ENCODE measurements at places on chromosomes 3 and 15.

GRCh38 chr15:43189296-43189695 is 4.1 kb downstream of the CCNDBP1 start:
- DNase-seq: no peak

DNA sequence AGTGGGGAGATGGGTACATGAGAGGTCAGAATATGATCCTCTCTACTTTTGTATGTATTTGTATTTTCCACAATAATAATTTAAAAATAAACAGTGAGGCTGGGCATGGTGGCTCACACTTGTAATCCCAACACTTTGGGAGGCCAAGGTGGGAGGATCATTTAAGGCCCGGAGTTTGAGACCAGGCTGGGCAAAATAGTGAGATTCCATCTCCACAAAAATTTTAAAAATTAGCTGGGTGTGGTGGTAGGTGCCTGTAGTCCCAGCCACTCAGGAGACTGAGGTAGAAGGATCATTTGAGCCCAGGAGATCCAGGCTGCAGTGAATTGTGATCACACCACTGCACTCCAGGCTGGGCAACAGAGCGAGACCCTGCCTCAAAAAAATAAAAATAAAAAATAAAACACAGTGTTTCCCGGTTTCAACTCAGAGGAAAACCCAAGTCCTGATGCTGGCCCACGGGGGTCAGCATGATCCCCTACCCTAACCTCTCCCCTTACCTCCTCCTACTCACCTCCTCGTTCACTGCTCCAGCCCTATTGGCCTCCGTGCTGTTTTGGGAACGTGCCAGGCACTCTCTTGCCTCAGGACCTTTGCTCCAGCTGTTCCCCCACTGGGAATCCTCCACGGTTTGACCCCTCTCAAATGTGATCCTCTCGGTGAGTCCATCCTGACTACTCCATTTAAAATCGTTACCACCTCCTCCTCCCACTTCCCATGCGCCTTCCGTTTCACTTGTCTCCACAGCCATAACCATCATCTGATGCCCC is 2.9 kb upstream of the KLHL40 start:
- no peak for DNase-seq

DNA sequence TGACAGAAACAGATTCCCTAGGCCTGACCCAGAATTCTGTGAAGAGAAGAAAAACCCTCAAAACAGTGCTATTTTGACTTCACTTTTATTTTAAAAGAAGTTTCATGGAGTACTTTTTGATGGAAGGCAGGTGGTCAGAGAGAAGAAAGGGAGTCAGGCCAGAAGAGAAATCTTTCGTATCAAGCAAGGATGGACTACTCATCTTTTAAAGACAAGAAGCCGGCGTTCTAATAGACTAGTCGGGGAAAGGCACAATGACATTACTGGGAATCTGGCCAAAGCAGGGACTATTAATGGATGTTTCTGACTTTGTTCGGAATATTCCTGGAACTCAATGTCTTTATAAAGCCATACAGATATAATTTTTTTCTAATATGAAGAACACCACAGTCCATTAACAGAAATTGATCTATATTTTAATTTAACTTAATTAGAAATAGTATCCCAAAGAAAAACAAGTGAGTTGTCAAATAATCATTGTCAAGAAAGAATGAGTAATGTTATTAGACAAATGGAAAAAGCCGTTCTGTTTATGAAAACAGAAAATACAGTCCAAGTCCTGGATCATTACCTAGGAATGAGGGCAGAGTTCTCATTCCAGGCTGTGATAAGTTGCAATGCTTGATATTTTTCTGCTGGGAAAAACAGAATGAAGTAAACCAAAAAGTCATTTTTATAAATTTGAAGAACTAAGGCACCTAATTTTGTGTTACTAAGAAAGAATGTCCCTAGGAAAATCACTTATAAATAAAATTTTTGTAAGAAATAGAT is 23.7 kb upstream of the PCOLCE2 start:
- no peak for DNase-seq

GRCh38 chr3:127097072-127097405 is 95.9 kb upstream of the PRR23E start:
- no peak for DNase-seq

- DNase-seq: no peak
These were observed 105.2 kb upstream of the RNF7 start for GRCh38 chr3:141632779-141633374.

GRCh38 chr3:135228201-135228600 is 433.1 kb downstream of the EPHB1 start:
- no peak for DNase-seq

GRCh38 chr15:45399381-45400212 is 21.3 kb upstream of the GATM start:
- DNase-seq: no peak

DNA sequence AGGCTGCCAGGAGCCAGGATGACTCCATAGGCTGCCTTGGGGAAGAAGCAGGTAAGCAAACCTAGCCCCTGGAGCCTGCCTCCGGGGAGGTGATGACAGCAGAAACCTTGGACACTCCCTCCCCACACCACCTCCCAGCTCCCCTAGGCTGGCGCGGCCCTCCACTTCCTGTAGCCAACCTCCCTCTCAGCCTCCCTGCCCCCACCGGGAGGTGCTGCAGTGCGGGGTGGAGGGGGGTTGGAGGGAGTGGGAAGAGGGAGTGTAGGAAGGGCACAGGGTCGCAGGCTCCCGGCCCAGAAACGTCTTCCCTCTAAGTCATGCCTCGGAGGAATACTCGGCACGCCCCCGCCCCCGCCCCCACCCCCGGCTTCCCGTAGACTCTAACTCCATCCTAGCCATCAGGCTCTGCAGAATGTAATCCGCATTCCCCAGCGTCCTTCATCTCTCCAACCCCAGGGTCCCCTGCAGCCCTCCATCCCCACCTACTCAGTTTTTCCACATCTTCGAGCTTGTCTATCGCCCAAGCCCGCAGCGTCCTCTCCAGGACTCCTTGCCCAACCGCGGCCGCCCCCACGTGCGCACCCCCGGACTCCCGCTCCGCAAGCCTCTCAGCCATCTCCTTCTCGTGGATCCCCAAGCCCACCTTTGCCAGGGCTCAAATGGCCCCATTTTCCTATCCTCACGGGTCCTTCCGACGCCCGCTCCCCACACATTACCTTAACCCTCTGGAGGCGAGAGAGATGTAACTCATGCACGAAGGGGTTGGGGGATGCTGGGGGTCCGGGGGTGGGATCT is 528 bp downstream of the LPCAT4 start:
- no peak for DNase-seq

DNA sequence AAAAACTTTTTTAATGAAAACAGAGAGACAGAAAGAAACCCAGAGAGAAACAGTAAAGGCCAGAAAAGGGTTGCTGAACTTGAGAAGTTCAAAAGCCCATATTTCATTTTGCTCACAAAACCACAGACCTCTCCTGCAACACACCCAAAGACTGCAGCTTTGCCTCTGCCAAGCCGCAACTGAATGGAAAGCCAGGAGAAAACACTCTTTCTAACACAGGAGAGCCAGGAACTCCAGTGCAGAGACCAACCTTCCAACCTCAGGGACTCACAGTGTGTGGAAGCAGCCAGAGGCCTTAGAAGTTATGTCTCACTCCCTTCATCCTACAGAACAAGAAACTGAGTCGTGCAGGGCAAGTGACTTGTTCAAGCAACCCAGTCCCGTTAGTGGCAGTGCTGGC is 163.1 kb upstream of the HES1 start:
- no peak for DNase-seq

GRCh38 chr3:41111011-41111410 is 88.3 kb upstream of the CTNNB1 start:
- no peak for DNase-seq

GRCh38 chr3:184261270-184261853 is at the start of gene CAMK2N2:
Gene CAMK2N2 (minus strand): TSS chr3:184261553. CDS start chr3:184261285, 268 bp downstream.
- DNase-seq: no peak

GRCh38 chr3:197701841-197702240 is 34.9 kb downstream of the RUBCN start:
- DNase-seq: no peak

- DNase-seq: no peak
These were observed 27.2 kb upstream of the TNFSF10 start for GRCh38 chr3:172550347-172550943.

DNA sequence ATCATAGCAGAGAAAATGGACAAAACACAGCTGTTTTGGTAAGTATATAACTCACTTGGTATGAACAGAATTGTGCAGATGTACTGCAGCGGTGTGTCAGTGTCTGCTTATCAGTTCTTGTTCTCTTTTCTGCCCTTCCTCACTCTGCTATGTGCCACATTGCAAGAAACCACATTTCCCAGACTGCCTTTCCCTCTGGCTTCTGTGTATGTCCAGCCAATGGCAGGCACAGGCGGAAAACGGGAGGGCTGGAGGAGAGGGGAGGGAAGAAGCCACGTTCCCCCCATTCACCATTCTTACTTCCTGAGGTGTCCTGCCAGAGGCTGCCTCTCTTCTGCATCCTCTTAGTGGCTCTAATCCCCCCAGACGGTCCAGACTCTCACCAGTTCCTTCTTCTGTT is 15.4 kb downstream of the HHLA2 start:
- no peak for DNase-seq

- no peak for DNase-seq
These were observed 21.7 kb upstream of the GMNC start for GRCh38 chr3:190883973-190884832.

DNA sequence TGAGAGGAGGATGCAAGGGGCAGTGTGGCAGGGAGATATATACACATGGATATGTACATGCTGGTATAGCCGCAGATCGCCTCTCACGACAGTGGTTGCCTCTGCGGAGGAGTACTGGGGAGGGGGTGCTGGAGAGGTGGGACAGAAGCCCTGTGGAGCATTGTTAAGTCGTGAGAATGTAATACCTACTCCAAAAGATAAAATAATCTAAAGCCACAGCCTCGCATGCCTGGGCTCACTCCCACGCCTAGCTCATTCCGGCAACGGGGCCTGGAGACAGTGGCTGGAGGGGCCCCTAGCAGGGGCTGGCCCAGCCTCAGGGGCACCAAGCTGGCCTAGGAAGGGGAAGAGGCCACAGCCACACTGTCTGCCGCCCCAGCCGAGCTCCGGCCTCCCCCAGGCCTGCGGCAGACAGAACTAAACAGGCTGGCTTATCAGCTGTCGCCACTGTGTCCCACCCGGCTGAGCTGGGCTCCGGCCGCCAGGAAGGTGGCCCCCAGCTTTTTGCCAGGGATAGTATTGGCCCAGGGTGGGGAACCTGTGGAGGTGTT is 65.1 kb upstream of the LCTL start:
- no peak for DNase-seq

DNA sequence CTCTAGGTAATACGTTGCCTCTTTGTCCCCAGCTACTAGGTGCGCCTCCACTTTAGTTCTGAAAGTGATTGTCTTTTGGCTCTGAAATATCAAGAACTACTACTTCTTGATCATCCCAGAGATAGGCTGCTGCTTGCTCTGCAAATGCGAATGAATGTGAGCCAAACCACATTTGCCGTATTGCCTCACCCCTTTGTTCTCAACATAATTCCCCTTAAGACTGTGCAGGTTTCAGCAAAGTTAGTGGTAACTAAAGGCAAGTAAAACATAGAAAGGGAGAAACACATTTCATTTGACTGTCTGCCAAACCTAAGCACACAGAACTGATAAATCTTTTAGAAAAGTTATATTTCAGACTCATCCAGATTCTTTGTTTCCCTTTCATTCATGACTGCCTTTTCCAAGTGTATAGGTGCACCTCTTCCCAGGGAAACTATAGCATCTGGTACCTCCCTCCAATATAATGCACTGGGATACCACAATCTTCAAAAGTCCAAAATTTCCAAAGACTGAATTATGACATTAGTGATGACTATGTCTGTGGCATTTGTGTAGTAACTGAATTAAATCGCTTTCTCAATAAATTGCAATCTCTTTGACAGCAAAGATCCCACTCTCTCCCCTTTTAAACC is 720.6 kb upstream of the CBLB start:
- DNase-seq: no peak

DNA sequence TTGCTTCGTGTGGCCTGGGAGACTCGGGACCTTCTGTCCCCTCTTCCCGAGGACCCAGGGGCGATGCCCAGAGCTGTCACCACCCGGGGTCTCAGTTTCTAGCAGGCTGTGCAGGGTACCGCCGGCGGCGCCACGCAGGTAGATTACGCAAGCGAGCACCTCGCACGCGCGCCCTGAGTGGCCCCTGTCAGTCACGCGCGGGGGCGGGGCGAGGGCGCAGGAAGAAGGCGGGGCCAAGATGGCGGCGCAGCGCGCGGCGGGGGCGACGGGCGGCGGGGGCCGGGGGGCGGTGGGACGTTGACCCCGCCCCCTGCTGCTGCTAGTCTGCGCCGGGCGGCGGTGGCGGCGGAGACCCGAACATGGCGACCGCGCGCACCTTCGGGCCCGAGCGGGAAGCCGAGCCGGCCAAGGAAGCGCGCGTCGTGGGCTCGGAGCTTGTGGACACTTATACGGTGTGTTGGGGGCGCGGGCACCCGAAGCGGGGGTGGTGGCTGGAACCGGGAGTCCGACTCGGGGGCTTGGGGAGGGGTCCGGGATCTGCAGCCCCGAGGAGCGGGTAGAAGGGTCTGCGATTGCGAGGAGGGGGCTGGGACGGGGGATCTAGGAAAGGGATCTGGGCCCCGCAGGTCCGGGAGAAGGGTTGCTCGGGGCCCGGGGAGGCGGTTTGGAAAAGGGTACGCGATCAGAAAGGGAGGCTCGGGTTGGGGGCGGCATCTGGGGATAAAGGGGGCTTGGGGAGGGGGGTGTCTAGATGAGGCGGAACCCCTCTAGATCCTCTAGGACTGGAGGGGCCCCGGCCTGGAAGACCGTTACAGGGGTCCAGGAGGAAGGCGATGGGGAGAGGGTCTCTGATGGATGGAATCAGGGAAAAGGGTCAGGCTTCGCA is at the start of gene NISCH:
TSS of gene NISCH (plus strand) at position 322 of the 886 bp plus-strand sequence. CDS start at position 360, 38 bp downstream.
- DNase-seq: peak; percentile 30

- DNase-seq: no peak
These were observed 193.3 kb upstream of the ZNF717 start for GRCh38 chr3:75978686-75979085.

DNA sequence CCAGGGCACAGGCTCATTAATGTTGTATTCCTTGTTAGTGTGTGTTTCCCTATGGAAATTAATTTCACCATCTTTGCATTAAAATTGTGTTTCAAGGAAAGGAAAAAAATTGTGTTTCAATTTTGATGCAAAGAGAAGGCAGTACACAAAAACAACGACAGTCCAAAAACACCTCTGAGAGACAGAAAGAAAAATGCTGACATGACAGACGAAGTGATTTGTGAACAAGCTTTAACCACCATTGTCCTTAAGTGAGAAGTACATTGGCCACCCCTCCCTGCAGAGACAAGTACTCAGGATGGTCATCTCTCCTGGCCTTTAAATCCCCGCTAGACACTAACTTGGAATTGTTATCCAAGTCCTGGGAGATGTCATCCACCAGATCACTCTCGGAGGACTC is 50.2 kb upstream of the MTMR10 start:
- DNase-seq: no peak

GRCh38 chr3:195895861-195896360 is 12.4 kb downstream of the TNK2 start:
- no peak for DNase-seq

GRCh38 chr3:64457811-64458210 is 230.0 kb downstream of the ADAMTS9 start:
- no peak for DNase-seq

Data from GM12878 (cell line).